Activated CD8-positive, alpha-beta T cell treated with anti-CD3 and anti-CD28 coated beads, Interleukin-2, amount 10 ng/mL, durations not matched to agents 7 days and 5 days (primary cell): ENCODE measurements at places on chromosomes 12 and 14.

GRCh38 chr14:74333909-74334308 is 14.4 kb upstream of the VRTN start:
- no peak for DNase-seq

GRCh38 chr14:23932639-23933038 is 20.9 kb upstream of the DHRS4 start:
- no peak for DNase-seq

- no peak for DNase-seq
Observed at GRCh38 chr12:111011999-111012600, 91.7 kb upstream of the MYL2 start.

DNA sequence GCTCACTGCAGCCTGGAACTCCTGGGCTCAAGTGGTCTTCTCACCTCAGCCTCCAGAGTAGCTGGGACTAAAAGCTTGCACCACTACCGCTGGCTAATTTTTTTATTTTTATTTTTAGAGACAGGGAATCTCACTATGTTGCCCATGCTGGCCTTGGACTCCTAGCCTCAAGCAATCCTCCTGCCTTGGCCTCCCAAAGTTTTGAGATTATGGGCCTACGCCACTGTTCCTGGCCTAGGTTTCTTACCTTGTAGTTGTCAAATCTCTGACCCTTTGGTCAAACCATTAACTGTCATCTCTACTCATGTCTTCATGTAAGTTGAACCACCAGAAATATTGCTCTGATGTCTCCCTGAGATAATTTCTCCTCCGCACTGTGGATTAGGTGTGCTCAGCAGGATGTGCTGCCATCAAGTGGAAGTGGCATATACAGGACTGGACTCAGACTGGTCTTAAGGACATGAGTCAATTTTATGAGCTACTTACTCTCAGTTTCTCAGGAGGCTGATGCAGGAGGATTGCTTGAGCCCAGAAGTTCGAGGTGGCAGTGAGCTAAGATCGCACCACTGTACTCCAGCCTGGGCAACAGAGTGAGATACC is 28.5 kb downstream of the ACTR6 start:
- DNase-seq = no peak

GRCh38 chr12:132296063-132296462 is 33.3 kb downstream of the GALNT9 start:
- no peak for DNase-seq

- DNase-seq = no peak
Observed at GRCh38 chr12:92574051-92574783, 128.6 kb upstream of the PLEKHG7 start.

GRCh38 chr14:34619471-34619870 is 10.5 kb downstream of the SNX6 start:
- no peak for DNase-seq

GRCh38 chr12:108939594-108939993 is 59.7 kb downstream of the DAO start:
- peak; percentile 37 for DNase-seq

GRCh38 chr14:61558271-61558670 is 137.0 kb upstream of the HIF1A start:
- DNase-seq = no peak

- DNase-seq = no peak
Observed at GRCh38 chr12:108712925-108713203, 18.5 kb downstream of the CORO1C start.

- DNase-seq = no peak
Observed at GRCh38 chr12:57233357-57234232, 4.1 kb downstream of the SHMT2 start.

DNA sequence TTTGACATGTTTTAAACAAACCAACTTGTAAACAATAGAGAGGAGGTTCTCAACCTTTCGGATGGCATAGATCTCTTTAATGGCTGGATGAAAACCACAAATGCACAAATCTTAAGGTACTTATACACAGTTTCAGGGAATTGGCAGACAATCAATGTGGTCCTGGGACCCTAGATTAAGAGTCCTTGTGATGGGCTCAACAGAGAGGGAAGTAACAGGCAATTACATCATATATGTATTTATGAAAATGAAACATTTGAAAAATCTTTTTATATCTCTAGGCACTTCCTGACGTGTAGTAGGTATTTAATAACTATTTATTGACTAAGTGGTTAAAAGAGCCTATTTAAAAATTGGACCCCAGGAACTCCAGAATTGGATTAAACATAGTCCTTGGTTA is 897 bp downstream of the ACTR10 start:
- DNase-seq = no peak

DNA sequence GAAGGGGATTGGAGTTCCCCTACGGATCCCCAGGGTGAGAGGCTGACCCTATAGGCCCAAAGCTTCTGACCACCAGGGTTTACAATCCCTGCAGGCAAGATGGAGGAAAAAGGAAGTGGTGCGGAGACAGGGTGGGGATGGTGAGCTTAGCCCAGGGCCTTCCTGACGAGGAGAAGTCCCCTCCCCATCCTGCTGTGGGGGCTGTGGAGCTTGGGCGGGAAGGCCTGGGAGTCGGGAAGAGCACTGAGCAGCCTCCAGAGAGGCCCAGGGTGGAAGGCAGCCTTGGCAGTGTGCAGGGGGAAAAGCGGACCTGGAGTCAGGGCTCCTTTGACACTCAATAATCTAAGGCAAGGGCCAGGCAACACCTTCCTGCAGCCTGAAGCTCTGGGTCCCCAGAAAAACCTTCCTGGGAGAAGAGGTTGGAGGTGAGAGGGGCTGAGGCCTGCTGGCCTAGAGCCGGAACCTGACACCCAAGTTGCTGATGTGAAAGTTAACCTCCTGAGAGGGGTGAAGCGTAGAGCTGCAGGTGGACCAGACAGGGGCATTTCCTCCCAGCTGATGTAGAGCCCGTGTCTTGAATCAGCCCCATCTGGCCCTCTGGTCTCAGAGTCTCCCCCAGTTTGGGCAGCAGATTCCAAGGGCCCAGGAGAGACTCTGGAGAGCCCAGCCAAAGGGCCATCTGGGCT is 6.0 kb downstream of the HDAC7 start:
- DNase-seq = peak; percentile 56

DNA sequence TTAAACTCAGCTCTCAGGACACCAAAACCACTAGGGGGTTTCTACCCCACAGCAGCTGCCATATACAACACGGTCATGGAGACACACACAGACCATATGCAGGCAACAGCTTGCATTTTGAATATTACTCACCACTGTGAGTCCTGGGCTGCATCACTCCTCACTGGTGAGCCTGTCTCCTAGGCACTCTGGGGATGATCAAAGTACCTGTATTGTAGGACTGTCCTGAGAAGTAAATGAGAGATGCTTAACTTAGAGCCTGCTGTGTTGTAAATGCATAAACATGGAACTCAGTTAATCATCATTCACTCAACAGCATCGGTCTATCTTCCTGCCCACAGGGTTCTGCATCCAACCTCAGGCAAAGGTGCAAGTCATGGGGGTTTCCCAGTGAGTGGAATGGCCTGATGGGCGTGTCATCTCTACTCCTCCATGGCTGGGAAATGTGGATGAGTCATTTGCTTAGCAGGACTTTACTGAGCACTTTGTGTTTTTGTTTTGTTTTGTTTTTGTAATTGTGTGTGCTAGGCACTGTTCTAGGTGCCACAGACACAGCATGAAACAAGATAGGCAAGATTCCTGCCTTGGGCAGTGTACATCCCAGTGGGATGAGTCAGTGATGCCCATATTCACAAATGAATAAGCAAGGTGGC is 1141.2 kb upstream of the TMEM132C start:
- DNase-seq = peak; percentile 21

GRCh38 chr14:56751471-56751870 is 58.8 kb downstream of the OTX2 start:
- DNase-seq = no peak

GRCh38 chr12:81758421-81759189 is 545 bp downstream of the PPFIA2 start:
- DNase-seq = peak; percentile 35
